ENCODE measurements at places on chromosomes 3 and 15. TPM values are rescaled to one million over a fixed set of nuclear protein-coding genes. Genes with fewer than 3 reads are reported as not detected.

GRCh38 chr3:12556314-12556689, 585 bp upstream of the MKRN2 start:
- no peak for DNase-seq

DNA sequence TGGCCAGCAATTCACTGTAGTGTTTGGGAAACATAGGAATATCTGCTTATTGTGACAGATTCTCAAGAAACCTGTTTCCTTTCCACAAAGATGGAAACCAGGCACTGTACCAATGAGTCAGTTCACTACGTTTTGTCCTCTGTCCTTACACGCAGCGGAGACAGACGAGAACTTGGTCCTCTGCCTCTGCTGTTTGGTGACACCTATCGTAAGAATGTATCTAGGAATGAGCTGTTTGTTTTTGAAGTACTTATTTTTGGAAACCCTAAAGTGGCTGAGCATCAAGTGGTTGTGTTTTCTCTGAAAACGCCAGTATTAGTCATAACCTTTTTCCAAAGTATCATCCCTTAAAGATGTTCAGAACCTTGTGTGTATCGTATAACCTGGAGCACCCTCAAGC, 93.0 kb downstream of the PGPEP1L start:
- peak; percentile 86 for DNase-seq

GOLGA6L24 gene
- total RNA-seq = not detected

ZMYND10 gene
- 1.3 TPM for total RNA-seq

GRCh38 chr15:101413239-101413638, 76.3 kb downstream of the PCSK6 start:
- no peak for DNase-seq

DISP2 gene
- 1.2 TPM for total RNA-seq

ARHGAP31 gene
- total RNA-seq = 7.7 TPM

SNX4 gene
- 58.5 TPM for total RNA-seq

DNA sequence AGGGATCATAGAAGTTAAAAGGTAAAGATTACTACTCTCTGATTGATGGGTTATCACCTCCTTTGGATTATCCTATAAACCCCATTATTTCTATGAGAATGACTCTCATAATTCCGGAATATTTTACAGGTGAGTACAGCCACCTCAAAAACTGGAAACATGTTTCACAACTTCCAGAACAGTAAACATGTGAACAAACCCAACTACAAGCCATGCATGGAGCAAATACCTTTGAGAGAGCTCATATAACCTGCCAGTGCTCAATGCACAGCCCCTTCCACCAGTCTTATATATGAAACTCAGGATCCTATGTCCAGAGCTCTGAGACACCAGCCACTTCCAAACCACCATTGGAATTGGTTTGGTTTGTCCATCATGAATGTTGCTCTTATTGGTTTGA, 208.0 kb downstream of the MECOM start:
- no peak for DNase-seq

- peak; percentile 77 for DNase-seq
Observed at GRCh38 chr3:63979093-63979885, 44.0 kb downstream of the PSMD6 start.

GRCh38 chr3:42129014-42129953, 38.1 kb downstream of the TRAK1 start:
- DNase-seq = peak; percentile 9

TRAT1 gene
- total RNA-seq = not detected

KCNMB3 gene
- total RNA-seq = 0.63 TPM

DNA sequence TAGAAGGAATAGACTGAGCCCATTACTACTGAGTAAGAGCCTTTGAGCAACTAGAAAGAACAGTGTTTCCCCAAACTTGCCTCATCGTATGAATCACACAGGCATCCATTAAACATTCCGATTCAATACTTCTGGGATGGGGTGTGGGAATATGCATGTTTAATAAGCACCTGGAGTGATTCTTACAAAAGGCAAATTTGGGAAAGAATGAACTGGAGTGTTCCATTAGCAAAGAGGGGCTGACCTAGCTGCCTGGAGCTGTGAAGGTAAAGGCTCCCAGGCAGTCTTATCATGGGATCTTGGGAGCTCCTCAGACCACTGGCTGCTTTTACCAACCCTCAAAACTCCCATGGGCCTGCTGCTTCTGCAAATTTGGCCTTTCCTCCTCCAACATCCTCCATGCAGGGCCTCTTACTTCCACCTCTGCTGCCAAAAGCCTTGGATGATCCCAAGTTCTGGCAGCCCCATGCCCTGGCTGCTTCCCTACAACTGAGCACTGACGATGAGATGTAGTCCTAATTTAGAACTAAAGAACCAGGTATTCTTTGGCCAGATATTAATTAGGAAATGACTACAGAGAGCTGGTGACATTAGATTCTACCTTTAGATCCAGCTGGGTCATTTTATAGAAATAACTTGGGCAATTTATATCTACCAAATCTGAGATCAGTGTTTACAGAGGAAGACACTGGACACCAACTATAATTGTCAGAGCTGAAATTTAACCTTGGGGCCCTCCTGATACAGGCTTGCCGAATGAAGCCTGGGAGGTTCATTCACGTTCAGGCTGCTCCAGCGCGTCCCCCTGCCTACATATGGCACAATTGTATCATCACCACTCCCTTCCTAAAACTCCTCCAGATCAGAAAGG, 11.2 kb upstream of the HOMER2 start:
- DNase-seq = no peak

DNA sequence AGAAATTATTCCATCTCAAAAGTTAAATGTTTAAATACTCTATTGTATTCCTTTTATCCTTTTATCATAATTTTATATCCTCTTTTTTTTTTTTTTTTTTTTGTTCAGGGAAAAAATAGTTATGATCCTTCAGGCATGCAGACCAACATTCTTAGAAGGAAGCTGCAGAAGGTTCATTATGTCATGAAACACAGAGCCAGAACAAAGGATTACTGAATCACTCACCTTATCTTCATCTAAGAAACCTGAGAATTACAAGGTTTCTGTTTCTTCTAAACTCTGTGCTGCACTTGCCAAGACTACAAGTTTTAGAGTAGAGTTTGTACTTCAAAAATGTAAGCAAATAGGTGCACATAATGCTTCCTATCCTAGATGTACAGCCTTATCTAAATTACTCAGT, 3.3 kb downstream of the PLCH1 start:
- no peak for DNase-seq

DNA sequence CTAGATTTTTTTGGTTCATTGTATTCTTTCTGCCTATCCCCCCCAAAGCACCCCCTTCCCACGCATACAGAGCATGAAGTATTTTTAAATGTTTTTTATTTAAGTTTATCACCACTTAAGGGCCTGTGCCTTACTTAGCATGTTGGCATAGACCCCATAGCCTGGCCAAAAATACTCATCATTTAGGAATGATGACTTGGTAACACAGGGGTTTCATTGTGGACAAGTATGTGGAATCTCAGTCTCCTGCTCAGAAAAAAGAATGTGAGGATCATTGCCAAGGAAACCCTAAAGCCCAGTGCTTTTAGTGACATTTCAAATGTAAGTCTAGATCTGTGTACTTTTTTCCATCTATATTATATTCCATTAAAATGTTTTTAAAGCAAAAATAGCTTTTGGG, 146.3 kb downstream of the ALCAM start:
- DNase-seq = peak; percentile 71

GAP43 gene
- 0.45 TPM for total RNA-seq

- peak; percentile 47 for DNase-seq
Observed at GRCh38 chr3:156761007-156761406, 65.1 kb upstream of the LEKR1 start.

- no peak for DNase-seq
Observed at GRCh38 chr3:108062051-108062450, 28.8 kb downstream of the CD47 start.

CYP11A1 gene
- not detected for total RNA-seq

LDHAL6B gene
- total RNA-seq = not detected

DNA sequence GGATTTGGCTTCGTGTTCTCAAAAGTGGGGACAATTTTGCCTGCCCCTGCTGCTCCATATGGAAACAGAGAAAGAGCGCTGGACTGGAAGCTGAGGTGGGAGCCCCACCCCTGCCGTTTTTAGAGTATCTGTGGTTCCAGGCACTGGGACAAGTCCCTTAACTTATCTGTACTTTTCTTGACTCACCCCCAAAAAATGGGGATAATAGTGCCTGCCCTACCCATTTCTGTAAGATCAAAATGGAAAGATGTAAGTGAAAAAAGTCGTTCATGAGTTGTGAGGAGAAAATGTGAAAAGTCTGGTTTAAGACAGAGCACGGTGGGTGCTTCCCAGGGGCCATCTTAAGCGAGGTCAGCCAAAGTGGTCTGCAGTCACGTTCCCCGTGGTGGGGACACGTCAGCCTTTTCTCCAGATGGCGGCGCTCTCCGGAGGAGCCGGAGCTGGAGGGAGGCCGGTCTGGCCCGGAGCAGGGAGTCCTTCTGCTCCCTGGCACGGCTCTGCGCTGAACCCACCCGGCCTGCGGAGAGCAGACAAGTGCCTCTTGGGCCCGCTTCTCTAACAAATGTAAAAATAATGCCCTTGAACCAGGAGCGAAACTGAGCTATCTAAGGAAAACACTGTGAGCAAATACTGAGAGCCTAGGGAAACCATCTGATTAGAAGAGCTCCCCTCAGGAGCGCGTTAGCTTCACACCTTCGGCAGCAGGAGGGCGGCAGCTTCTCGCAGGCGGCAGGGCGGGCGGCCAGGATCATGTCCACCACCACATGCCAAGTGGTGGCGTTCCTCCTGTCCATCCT, at the start of gene CLDN18:
CLDN18 (plus strand) TSS at position 690 of the 797 bp plus-strand sequence; CDS start at position 751, 61 bp downstream.
- DNase-seq = no peak
